NCI-H1417 treated with DMSO at 0.1 percent for 48 hours (cell line): ENCODE measurements at places on chromosomes 5 and 9.

DNA sequence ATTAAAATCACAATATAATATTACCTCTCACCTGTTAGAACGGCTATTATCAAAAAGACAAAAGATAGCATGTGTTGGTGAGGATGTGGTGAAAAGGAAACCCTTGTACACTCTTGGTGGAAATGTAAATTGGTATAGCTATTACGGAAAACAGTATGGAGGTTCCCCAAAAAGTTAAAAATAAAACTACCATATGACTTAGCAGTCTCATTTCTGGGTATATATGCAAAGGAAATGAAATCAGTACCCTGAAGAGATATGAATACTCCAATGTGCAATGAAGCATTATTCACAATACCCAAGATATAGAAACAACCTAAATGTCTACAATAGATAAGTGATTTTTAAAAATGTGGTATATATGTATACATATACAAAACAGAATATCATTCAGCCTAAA is 199.9 kb downstream of the SNX18 start:
- DNase-seq = no peak

DNA sequence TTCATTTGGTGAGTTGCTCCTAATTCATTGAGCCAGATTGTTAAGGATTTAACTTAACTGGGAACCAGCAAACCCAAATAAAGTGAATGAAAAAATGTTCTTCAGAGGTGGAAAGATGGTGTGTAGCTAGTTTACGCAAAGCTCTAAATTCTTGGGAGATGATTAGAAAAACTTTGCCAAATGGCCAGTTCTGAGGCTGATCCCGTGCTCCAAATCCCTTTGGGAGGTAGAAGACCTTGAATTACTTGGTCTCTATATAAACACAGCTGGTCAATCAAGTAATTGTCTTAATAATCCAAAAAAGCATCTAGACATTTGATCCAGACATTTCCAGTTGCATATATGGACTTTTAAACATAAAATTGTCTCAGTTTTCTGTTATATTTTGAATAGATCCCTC is 11.4 kb downstream of the ACTL7B start:
- no peak for DNase-seq

DNA sequence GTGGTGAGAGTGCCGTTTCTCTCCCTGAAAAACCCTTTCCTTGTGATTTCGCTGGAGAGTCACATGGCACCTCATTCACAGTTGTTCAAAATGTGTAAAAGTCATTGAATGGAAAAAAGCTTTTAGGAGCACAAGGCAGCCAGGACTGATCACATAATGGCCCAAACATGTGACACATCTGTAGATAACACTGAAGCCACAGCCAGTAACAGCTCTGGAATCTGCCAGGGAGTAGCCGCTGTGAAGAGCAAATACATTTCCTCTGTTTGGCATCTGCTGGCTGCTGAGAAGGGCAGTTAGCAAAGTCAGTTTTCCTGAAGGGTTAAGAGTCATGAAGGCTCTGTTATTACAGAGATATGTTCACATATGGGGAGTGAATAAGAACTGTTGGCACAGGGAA is 271.8 kb downstream of the NNT start:
- DNase-seq = no peak

DNA sequence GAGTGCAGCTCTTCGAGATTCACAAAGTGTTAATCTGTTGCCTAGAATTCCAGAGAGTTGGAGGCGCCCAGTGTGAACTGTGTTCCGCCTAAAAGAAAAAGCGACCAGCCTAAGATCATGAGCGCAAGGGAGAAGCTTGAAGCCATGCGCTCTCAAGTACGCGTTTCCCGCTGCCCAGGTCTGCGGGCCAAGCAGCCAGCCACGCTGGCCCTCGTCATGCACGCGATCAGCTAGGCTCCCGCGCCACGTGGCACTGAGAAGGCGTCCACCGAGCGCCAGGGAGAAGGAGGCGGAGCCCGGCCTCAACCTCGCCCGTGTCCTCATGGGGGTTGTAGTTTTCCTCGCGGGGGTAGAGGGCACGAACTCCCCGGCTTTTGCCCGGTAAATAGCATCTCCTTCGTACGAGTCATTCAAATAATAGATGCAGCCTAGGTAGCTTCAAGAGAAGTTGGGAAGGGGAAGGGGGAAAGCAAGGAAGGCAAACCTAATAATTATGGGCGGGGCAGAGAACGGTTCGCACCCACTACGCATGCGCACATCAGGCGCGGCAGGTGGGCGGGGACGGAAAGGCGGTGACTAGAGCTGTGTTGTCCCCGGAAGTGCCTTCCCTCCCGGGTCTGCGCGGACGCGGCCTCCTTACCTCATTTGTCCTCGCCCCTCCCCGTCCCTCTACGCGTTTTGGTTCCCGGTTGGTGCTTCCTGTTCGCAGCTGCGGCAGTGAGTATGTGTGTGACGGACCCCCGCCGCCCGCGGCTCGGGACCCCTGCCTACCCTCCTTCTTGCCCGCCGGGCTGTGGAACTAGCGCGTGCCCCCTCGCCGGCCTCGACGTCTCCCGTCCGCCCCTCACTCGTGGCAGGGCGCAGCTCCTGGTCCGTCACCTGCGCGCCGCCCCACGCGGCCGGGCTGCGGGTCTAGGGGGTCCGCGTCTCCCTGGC is at the start of gene ZCCHC7:
Gene ZCCHC7 (plus strand): TSS at position 668 of the 936 bp plus-strand sequence.
- DNase-seq = peak; percentile 87

GRCh38 chr5:141958546-141959172 is 657 bp upstream of the PCDH12 start:
- DNase-seq = no peak

- no peak for DNase-seq
Observed at GRCh38 chr5:31049936-31050704, 143.4 kb upstream of the CDH6 start.

DNA sequence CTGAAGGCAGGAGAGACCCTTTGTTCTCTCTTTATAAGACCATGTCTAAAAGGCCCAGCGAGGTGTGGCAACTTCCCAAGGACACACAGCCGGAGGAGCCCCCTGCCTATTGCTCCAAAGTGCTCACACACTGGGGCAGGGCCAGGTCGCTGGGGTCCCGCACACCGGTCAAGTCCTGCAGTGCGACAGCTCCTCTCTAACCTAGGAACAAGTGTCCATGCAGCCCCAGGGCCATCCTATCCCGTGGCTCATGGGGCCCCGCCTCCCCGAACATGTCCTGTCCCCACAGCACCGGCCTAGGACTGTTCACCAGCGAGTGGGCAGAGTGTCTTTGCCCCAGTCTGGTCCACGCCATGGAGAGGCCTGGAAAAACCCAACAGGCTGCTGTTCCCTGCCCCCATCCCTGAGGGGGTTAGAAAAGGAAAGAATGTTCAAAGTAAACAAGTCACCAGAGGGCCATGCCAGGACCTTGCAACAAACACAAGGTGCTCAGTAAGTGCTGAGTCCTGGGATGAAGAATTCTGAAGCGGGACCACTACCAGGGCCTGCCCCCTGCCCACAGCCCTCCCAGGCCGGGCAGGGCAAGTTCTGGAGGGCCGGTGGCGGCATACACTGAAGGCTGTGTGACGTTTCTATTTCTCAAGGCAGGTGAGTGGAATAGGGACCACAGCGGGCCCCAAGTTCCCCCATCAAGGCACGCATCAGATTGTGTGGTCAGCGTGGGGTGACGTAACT is 938 bp downstream of the NINJ1 start:
- no peak for DNase-seq

DNA sequence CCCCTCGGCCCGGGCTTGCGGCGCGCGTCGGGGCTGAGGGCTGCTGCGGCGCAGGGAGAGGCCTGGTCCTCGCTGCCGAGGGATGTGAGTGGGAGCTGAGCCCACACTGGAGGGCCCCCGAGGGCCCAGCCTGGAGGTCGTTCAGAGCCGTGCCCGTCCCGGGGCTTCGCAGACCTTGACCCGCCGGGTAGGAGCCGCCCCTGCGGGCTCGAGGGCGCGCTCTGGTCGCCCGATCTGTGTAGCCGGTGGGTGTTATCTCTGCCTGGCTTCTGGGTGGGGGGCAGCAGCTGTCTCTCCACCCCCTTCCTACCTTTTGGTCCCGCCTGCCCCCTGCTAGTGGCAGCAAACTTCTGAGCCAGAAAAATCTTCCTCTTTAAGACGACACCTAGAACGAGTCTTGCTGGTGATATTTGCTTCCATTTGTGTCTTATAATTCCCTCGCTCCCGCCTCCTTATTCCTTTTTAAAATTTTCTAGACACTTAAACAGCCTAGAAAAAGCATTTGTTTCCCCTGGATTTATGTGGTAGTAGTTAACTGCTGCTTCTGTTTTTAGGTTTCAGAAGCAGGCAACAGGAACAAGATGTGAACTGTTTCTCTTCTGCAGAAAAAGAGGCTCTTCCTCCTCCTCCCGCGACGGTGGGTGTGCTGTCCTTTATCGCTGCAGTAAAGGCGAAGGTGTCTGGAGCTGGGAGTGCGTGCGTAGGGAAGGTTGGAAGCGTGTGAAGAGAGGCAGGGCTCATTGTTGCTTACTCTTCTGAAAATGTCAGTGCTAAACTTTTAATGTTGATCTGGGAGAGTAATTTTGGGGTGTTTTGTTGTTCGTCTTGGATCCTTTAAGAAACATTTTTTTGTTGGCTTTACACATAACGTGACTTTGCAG is 554 bp downstream of the JAK2 start:
- DNase-seq = no peak

- no peak for DNase-seq
Observed at GRCh38 chr9:128405780-128406171, 14.9 kb upstream of the CERCAM start.

GRCh38 chr9:128771094-128771721 is 519 bp downstream of the ZER1 start:
- DNase-seq = no peak

DNA sequence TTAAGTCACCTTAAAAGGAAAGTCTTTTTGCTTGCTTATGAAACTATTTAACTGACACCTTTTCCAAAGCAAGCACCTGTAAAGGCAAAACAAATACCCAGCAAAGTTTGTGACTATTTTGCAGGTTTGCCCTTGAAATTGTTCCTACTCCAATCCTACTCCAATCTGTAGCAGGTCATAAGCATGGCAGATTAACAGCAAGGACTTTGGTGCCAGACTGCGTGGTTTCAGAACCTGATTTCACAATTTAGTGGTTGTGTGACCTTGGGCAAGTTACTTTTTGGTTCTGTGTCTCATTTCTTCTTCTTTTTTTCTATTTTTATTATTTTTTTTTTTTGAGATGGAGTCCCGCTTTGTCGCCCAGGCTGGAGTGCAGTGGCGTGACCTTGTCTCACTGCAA is 282.1 kb downstream of the RFX3 start:
- no peak for DNase-seq

DNA sequence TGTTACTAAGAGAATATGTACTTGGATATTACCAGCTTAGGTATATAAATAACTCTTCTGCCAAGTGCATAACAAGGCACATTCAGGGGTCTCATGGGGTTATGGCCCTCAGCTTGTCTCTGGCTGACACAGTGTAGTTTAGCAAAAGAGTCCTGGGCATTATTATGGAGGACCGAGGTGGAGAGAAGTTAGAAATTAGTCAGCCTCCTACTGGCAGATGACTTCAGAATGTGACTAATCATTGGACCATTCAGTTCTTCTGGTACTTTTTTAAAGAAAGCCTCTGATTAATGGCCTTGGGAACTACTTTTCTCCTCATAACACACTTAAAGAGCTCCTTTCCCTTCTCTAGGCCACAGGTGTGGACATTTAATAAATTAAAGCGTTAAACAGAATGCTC is 178.9 kb downstream of the SH3GL2 start:
- DNase-seq = no peak

GRCh38 chr5:148145916-148146315 is 22.4 kb upstream of the SPINK14 start:
- DNase-seq = no peak

DNA sequence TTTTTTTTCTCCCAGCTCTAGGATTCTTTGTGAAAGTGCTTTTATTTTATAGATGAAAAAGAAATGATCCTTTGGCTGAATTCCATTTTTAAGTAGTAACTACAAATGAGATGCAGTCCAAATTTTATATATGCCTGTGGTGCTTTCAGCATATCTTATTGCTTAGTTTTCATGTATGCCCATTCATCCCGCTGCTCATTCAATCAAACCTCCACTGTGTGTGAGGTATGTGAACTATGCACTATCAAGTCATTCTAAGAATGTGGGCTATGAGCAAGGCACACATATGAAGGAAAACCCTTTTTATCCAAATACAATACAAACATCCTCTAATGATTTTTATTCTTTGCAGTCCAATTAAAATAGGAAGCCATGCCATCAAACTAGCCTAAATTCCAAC is 1069.1 kb upstream of the DMAC1 start:
- DNase-seq = no peak

- DNase-seq = no peak
Observed at GRCh38 chr5:120465436-120465961, 1.4 kb downstream of the PRR16 start.

- no peak for DNase-seq
Observed at GRCh38 chr9:133998915-133999595, 6.9 kb upstream of the VAV2 start.

- peak; percentile 19 for DNase-seq
Observed at GRCh38 chr5:78964889-78965288, 20.2 kb downstream of the ARSB start.

DNA sequence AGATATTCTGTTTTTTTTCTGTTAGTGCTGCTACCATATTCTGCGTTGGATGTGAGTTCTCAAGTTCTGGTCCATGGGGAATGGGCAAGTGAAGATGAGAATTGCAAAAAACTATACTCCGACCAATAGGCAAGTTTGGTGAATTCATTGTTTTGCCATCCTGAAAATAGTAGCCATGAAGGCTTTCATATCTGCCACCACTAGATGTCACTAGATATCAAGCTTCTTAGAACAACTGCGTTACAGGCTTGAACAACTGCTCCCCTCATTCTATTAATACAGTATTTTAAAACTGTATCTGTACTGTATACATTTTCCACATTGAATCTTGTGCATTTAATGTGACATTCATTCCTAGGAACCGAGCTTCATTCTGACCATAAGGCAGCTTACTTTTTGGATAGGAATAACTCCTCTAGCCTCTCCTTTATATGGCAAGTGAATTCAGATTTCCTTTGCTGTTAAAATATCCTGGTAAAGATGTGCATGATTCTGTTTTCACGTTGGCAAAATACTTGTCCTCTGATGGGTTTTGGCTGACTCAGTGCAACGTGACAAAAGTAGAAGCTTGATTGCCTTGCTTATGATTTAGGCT is 163.6 kb downstream of the SREK1 start:
- peak; percentile 10 for DNase-seq

- DNase-seq = no peak
Observed at GRCh38 chr5:61306531-61307131, 25.4 kb upstream of the ZSWIM6 start.

- no peak for DNase-seq
Observed at GRCh38 chr5:16916262-16916878, 19.7 kb downstream of the MYO10 start.

- no peak for DNase-seq
Observed at GRCh38 chr9:135647884-135648283, 8.5 kb upstream of the GLT6D1 start.

- DNase-seq = no peak
Observed at GRCh38 chr5:80140496-80140895, 105.3 kb downstream of the THBS4 start.

DNA sequence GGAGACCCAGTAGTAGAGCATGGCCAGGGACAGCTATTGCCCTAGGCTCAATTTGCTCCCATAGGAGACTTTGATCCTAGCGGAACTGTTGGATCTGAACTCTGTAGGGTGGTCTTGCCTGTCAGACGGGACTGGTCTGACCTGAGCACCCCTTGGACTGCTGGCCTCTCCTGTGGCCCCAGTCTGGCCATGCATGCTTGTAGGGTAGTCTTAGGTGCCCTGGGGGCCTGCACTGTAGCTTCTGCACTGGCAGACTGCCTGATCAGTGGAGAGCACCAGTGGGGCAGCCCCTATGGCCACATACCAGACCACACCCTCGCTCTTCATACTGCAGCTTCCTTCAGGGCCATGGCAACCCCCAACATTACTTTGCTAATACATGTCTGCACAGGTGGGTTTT is 396.1 kb upstream of the GRAMD2B start:
- no peak for DNase-seq
